ENCODE measurements at places on chromosomes 3 and 15.

DNA sequence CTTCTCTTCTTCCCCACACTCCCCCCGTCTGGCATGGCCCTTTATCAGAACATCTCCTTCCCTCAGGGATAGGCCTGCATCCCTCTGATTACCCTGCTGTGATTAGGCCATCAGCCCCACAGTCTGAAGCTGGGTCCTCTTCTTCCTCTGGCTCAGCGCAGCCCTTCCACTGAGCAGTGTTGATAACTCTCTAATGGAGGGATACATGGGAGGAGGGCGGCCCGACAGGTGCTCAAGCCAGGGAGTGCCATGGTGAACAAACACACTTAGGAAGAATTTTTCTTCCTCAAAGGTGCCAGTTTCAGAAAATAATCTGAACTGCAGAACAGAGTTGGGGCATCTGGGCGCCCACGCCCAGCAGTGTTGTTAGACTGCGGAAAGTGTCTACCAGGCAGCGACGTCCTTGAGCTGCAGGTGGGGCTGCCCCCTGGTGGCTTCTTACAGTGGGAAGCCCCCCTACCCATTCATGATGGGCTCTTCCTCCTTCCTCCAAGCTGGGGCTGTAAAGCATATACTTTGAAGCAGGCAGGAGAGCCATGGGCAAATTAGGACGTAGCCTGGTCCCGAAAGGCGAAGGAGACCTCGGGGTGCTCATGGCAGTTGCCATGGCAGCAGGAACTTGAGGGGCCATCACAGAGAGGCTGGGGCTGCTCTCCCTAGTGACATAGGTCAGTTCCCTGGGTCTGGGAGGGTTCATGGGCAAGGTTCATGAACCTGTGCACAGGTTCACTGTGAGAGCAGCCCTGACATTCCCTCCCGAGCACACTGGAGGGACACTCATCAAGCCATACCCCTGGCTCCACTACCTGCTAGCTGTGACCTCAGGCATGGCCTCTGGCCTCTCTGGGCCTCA lies 33.2 kb upstream of the NR2C2 start:
- DNase-seq = no peak

GRCh38 chr3:19363071-19363470 lies 214.8 kb downstream of the KCNH8 start:
- DNase-seq = no peak

DNA sequence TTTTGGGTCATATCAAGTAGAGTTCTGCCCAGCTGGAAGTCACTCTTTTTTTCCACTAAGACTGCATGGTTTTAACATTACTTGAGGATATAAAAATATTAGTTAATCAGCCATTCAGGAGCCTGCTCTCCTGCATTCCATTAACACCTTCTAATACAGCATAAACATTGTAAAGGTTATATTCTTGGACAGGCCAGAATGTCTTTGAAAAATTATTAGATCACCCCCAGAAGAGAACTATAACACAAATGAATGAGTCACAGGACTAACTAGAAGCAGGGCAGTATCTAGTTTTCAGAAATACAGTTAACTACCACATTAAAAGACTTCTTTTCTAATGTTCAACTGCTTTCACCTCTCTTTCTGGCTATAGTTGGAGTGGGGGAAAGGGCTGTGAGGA lies 80.9 kb downstream of the THBS1 start:
- DNase-seq = no peak

DNA sequence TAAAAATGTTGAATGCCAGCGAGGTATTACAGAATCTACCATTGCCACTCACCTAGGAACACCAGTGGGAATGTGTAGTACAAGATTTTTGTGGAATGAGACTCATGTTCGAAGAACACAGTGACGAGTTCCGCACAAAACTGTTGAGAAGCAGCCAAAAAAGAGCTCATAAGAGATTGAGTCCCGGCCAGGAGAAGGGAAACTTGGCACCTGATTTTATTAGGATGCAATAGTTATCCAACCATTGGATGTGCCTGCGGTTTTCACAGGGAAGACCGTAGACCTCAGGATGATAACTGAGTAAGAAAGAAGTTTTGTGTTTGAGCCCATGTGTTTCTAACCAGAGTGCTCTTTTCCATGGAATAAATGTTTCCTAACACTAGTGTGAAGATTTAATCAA lies 88.9 kb downstream of the PTPRG start:
- no peak for DNase-seq

DNA sequence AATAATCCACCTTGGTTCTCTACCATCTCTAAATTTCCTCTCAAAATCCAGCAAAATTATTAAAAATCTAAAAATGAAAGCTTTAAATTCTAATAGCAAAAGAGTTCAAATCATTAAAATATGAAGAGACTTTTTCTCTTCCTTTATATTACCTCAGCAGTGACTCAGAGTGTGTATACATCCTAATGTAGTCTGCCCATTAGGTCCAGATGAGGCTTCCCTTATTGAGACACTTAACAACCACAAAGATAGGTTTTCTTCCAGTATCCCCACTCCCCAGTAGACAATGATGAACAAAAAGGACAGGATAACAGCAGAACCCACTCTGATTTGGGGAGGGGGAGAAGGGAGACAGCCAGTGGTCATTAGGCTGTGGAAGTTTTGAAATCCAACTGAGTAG lies 61.5 kb upstream of the DCBLD2 start:
- no peak for DNase-seq

GRCh38 chr15:79439236-79439635 lies 7.1 kb downstream of the MINAR1 start:
- DNase-seq = no peak

- DNase-seq = no peak
Measured at GRCh38 chr3:59764171-59764570, 714.3 kb upstream of the CFAP20DC start.

- DNase-seq = no peak
Measured at GRCh38 chr3:106691476-106691875, 685.8 kb upstream of the CCDC54 start.

GRCh38 chr15:71747128-71748083 lies 62.9 kb upstream of the NR2E3 start:
- no peak for DNase-seq

GRCh38 chr15:57537072-57537471 lies 54.6 kb upstream of the MYZAP start:
- DNase-seq = no peak

DNA sequence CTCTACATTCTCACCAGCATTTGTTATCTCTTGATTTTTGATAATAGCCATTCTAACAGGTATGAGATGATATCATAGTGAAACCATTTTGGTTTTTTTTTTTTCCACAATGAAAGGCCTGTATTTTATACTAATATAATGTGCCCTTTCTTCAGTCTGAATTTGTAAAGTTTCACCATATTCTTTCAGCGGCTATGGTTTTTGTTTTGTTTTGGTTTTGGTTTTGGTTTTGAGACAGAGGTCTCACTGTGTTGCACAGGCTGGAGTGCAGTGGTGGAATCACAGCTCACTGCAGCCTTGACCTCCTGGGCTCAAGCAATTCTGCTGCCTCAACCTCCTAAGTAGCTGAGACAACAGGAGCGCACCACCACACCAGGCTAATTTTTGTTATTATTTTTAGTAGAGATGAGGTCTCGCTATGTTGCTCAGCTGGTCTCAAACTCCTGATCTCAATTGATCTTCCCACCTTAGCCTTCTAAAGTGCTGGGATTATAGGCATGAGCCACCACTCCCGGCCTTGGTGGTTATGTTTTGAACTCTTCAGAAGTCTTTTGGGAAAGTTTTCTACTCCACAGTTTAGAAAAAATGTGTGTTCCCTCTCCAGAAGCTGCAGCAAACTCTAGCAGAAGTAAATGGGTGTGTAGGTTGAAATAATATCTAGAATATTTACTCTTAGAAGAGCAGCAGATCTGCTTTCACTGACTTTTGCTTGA lies 110.2 kb upstream of the UMPS start:
- no peak for DNase-seq

DNA sequence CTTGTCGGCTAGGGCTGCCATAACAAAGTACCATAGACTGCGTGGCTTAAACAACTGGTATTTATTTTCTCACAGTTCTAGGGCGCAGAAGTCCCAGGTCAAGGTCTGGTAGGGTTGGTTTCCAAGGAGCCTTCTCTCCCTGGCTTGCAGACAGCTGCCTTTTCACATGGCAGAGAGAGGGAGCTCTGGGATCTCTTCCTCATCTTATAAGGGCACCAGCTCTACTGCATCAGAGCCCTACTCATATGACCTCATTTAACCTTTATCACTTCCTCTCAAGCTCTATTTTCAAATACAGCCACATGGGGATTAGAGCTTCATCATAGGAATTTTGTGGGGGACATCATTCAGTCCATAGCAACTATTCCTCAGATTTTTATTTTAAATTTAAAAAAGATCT lies 17.6 kb upstream of the PAQR9 start:
- no peak for DNase-seq

DNA sequence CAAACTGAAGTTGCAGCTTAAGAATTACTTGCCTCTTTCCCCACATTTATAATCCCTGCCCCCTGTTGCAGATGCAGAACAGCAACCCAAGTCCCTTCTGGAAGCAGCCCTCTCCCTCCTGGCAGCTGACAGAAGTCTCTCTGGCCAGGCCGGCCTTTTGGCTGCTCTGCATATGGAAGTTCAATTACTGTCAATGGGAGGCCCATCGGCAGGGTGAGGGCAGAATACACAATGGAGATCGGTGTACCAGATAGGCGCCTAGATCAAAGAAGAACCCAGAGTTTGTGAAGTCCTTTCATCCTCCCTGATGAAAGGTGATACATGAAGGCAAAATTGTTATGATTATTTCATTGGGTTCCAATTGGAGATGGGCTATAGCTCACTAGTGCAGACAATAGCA lies 327.9 kb upstream of the CTNNB1 start:
- DNase-seq = no peak

DNA sequence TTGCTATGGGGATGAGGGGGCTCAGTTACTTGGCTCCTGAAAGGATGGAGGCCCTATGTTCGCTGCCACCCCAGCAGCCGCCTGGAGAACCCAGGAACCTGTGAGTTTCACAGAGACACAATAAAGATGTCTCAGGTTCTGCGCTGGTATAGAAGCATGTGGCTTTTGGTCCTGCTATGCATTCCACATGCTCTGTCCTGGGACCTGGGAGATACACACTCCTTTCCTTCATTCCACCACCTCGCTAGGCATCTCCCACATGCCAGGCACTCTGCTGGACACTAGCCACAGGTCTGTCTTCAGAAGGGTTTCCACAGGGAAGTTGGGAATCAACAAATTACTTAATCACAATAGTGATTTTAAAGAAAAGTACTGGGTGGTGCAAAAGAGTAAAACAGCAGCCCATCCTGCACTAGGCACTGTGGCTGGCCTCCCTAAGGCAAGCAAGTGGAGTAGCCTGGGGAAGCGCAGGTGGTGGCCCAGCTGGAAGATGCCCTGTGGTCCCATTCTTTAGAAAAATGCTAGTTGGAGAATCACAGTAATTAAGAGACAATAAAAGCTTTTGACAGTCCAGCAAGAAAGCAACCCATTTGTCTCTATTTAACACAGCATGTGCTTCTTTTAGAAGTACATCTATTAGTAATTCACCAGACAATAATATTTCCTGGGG lies 408.9 kb upstream of the WNT5A start:
- DNase-seq = no peak

DNA sequence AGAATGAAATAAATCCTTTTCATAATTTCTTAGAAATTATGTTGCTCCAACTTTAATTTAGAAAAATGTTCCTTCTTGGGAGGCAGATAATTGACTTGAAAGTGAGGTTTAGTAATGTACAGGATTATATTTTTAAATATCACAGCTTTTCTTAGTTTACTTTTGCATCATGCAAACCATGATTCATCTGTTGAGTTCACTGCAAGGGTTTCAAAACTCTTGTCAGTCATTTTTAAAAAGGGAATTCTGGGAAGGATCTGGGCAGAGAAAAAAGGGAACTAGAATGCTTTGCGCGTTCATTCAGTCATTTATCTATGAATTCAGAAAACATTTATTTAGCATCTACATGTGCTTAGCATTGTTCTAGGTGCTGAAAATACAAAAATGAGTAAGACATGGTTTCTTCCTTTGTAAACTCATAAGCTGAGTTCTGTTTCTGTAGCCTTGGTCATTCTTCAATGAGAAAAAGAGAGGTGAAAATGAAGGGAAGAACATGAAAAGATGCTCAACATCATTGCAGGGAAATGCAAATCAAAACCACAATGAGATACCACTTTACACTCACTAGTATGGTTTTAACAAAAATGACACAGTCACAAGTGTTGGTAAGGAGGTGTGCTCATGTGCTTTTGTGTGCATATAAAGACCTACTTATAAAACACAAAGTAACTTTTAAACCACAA lies 209.1 kb downstream of the NR1D2 start:
- no peak for DNase-seq

GRCh38 chr3:145952536-145952935 lies 208.4 kb downstream of the PLOD2 start:
- no peak for DNase-seq

- no peak for DNase-seq
Measured at GRCh38 chr15:27993996-27994780, 104.9 kb downstream of the OCA2 start.

- no peak for DNase-seq
Measured at GRCh38 chr3:117285737-117286136, 576.2 kb downstream of the TUSC7 start.

DNA sequence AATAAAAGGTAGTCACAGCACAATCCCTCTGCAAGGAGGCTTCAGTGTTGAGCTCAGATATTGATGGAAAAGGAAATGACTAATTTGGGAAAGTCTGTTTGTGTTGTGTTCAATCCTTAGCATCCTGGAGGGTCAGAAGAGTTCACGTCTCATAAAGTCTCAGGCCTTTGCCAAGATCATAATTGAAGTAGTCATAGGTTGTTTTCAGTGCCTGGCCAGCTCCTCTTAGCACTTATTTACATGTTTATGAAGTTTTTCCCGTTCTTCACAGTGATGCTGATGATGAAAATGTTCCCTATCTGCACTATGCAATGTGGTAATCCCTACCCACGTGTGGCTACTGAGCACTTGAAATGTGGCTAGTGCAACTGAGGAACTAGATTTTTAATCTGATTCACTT lies 61.6 kb upstream of the TGFBR2 start:
- no peak for DNase-seq

DNA sequence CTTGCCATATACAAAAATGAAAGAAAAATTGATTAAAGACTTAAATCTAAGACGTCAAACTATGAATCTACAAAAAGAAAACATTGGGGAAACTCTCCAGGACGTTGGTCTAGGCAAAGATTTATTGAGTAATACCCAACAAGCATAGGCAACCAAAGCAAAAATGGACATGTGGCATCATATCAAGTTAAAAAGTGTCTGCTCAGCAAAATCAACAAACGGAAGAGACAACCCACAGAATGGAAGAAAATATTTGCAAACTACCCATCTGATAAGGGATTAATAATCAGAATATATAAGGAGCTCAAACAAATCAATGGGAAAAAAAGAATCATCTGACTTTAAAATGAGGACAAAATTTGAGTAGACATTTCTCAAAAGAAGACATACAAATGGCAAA lies 160.9 kb downstream of the DCLK3 start:
- DNase-seq = no peak

DNA sequence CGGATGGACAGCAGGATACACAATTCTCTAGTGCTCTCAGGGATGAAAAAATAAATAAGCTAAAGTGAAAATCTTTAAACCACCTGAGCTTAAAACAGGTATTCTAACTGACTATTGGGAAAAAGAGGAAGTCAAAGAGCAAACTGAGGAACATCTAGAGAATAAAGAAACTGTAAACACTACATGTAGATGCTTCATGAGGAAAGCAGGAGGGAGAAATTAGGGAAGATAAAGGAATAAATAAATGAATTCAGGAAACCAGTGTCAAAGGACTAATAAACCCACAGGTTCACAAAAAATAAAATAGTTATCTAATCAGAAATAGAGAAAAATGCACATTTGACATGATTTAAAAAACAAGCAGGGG lies 525 bp upstream of the MCCC1 start:
- no peak for DNase-seq

Data from cerebellar nuclear complex (tissue), 1 donor.